ENCODE measurements at places on chromosomes 13 and 19. TPM values are rescaled to one million over a fixed set of nuclear protein-coding genes. Genes with fewer than 3 reads are reported as not detected.
A peak's percentile ranks its signal among the peaks of the same experiment; 100 is the strongest.

DNA sequence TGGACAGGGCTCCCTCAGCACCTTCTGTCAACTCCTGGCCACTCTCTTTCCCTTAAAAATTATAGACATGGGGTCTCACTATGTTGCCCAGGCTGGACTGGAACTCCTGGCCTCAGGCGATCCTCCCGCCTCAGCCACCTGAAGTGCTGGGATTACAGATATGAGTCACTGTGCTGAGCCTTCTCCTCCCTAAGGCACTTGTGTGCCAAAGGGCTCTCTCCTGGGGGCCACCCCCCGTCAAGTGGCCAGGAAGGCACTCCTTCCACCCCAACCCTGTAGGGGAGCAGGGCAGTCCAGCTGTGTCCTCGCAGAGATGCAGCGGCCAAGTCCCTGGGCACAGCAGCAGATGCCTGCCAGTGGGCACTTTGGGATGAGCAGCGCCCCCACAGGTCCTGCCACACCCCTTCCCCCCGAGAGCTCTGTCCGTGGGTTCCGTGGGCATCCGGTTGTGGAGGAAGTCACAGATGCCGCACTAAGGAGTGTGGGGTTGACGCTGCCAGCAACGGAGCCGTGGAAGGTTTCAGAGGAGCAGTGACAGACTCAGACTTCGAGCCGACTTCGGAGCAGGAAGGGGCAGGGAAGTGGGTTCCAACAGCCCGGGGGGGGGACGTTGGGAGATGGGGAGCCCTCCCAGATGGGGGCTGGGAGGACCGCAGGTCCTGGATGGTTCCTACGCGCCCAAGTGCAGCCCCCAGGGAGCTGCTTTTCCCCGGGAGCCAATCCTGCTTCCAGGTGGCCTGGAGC lies 3.3 kb upstream of the UQCR11 start:
- peaks cover 22% of the 10 kb centered on the region for H3K4me1 ChIP-seq
- H3K27me3 ChIP-seq, result no peaks in the 10 kb centered on the region
- no peak overlapping the region for H3K4me3 ChIP-seq

The GNG8 gene
- not detected for total RNA-seq

- DNase-seq, result peak; percentile 54
- H3K4me1 ChIP-seq, result peaks cover 62% of the 10 kb centered on the region
- H3K4me3 ChIP-seq, result peak overlapping the region; percentile 19
- no peaks in the 10 kb centered on the region for H3K27me3 ChIP-seq
- no peak overlapping the region for H3K27ac ChIP-seq
- H3K36me3 ChIP-seq, result no peaks in the 10 kb centered on the region
Observed at GRCh38 chr13:30744056-30744680, 8.8 kb downstream of the ALOX5AP start.

The ATXN8OS gene
- not detected for total RNA-seq

Measured in HepG2 (cell line).